ENCODE measurements at places on chromosomes 11 and 22. TPM values are rescaled to one million over a fixed set of nuclear protein-coding genes. Genes with fewer than 3 reads are reported as not detected.

RASSF10 gene
- not detected for total RNA-seq

ALKBH3 gene
- total RNA-seq = 55.5 TPM

DNA sequence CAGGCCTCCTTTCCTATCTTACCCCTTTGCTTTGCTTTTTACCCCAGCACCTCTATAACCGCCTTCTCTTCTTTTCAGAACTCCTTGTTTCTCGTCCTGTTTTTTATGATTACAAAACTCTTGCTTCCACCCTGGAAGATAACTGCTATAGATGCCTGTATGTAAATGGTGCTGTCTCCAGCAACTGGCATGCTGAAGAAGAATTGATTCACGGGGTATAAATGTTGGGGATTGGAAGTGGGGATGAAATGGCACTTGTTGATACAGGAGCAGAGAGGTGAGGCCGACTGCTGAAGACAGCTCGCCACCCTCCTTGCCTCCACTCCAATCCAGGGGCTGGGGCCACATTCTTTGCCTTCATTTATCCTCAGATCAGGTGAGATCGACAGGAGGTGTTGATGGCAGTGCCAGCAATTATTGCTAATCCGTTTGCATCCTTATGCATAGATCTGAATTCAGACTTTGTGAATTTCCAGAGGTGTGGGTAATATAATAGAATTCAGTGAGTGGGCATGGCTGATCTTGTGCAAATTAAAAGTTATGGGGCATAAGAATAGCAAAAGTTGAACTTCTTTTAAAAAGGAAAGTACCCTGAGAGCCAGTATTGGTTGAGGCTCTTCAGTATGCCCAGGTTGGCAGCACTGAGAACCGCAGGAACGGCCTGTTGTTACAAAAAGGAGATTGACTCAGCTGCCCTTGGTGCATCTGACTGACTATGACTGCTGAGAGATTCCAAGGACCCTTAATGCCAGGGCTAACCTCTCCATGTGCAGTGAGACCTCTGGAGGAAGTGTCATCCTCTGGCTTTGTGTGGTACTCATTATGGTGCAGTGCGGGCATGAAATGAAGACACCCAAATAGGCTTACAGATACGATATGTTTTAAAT lies 5.3 kb downstream of the NEAT1 start:
- peak; percentile 50 for DNase-seq

DNA sequence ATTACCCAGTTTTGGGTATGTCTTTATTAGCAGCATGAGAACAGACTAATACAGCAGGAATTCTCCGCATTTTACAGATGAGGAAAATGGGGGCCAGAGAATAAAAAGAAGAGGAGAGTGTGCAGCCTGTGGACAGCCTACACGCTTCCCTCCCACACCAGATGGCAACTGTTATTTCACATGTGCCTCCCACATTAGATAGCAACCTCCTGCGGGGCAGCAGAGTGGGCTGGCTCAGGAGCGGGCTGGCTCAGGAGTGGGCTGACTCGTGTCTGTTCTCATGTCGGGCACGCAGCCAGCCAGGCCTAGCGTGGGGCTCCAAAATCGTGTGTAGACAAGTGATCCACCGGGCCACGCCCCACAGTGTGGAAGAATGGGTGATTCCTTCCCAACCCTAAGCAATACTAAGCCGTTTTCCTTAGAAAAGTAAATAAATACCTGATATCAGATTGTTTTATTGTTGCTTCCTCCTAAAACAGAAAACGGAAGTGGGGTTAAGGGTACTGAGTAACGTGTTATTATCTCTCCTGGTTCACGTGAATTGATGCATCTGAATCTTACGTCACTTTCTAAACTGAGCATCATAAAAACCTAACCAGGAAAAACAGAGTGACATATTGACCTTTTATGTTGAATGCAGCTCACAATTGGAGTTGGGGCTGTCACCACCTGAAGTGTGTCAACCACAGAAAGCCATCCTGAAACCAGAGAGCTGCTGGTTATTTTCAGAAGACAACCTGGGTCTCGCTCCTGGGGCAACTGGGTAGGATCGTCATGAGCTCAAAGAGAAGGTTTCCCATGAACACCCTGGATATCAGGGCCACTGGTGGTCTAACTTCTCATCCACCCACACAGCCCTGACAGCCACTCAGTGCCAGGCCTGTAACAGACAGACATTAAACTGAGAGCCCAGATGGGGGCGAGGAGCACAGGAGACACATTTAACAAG lies 3.3 kb downstream of the TTLL1 start:
- no peak for DNase-seq

- DNase-seq = no peak
Observed at GRCh38 chr11:37364246-37364839, 766.3 kb upstream of the RAG2 start.

MS4A4E gene
- not detected for total RNA-seq

LDHAL6A gene
- total RNA-seq = not detected

DNA sequence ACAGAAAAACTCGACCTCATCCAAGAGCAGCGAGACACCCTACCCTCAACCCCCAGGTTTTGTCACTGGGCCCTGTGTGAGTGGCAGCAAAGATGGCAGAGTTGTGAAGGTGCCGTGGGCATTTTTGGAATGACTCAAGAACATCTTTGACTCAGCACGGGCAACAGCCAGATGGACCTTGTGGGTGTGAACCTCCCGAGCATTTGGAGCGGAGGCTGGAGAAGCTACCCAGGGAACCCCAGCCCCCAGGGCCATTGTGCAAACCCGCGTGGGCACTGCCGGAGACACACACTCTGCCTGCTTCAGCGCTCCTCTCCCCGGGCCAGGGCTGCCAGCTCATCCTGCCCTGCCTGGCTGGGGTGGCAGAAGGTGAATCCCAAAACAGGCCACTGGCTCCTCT lies 66.1 kb downstream of the PANX1 start:
- no peak for DNase-seq

DNA sequence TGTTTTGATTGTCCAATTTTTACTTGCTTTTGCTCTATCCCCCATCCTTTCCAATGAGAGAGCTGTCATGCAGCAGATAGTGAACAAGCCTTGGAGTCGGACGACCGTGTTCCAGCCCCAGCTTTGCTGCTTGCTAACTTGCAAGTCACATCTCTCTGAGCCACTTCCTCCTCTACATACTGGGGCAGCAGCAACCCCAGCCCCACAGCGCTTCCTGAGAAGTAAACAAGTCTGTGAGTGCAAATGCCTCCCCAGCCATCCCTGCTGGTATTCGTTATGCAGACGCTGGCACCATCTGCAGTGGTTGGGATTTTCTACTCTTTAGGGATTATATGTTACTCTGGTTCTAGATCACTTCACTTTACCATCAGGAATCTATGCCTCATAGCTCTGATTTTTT lies 35.0 kb downstream of the TPBGL start:
- no peak for DNase-seq

- DNase-seq = peak; percentile 79
Observed at GRCh38 chr22:46574993-46575910, 37.8 kb upstream of the CELSR1 start.

MCAT gene
- total RNA-seq = 29.2 TPM

Measured in PC-3 (cell line).